CD8-positive, alpha-beta memory T cell (primary cell): ENCODE measurements at places on chromosomes 13 and 19. TPM values are rescaled to one million over a fixed set of nuclear protein-coding genes. Genes with fewer than 3 reads are reported as not detected.

The LILRA5 gene
- not detected for total RNA-seq

- no peak for DNase-seq
Measured at GRCh38 chr13:80469105-80469852, 128.4 kb upstream of the SPRY2 start.

DNA sequence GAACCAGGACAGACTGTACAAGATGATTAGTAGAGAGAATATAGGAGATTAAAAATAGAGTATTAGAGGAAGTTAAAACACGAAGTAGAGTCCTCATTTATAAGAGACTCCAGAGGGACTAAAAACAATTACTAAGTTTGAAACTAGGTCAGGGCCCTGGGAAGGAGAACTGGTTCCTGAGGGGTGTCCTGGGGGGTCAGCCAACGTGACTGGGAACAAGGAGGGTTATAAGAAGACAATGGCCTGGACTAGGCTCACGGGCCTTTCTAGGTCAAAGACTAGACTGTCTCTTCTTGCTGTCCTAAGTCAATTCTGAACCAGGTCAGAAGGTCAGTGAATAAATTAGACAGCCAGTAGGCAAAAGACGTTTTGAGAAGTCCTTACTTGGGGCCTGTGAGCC is 165.3 kb downstream of the IER2 start:
- DNase-seq, result no peak

DNA sequence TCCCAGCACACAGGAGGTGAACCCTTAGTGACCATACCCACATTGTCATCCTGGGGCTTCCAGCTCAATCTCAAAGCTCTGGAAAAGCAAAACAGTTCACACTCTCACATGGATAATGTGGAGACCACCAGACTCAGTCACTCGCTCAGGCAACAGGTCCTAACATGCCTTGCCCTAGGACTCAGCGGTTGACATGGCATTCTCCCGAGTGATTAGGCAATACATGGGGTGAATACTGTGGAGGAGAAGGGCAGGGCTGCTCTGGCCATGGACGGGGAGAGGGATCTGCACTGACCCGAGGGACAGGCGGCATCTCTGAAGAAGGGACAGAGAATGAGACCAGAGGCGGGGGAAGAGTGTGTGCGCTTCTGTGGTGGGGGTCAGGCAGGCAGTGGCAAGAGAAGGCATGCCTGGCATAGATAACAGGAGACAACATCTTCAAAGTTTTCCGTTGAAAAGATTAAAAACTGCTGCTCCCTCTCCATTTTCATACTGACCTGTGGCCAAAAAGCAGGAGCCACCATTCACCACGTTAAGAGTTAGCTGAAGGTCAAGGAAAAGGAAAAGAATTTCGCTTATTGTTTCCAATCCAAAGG is 44.5 kb upstream of the EPHX3 start:
- DNase-seq, result no peak

DNA sequence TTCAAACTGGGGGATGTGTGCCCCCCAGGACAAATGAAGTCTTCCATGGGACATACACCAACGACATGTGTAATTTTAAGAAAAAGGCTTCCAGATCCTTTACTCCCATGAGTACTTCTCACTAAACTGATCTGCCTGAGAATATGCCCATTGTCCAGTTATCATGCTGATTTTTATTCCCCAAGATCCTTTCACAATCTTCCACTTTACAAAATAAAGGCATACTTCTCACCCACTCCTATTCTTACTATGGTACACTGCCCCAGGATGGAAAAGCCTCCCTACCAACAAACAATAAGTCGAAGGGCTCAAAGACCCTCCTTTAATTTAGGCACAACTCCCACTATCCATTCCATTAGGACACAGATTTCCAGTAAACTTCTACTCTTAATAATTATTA is 3.5 kb downstream of the SPART start:
- DNase-seq, result no peak

The PGPEP1 gene
- total RNA-seq, result 27.7 TPM

The NXNL1 gene
- total RNA-seq, result not detected

The ZNF600 gene
- 20.8 TPM for total RNA-seq

DNA sequence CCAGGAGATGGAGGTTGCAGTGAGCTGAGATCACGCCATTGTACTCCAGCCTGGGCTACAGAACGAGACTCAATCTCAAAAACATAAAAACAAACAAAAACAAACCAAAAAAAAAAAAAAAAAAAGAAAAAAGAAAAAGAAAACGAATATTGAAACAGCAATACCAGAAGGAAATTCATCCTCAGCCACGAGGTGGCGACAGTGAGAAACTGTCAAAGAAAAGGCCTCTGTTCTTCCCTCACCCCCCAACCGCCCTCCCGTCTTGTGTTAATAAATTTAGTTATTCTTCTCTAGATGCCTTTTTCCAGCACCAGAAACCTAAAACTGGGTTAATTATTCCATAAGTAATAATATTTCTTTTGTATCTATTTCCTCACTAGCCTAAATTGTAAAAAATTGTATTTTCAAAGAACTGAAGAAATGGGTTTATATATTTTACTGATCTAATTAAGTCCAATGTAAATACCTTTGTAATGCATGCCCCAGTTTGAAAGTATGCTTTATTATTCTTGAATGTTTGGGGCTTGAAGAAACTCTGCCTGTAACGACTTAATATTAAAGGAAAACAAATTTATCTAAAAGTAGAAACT is 38.6 kb downstream of the LIG4 start:
- no peak for DNase-seq

DNA sequence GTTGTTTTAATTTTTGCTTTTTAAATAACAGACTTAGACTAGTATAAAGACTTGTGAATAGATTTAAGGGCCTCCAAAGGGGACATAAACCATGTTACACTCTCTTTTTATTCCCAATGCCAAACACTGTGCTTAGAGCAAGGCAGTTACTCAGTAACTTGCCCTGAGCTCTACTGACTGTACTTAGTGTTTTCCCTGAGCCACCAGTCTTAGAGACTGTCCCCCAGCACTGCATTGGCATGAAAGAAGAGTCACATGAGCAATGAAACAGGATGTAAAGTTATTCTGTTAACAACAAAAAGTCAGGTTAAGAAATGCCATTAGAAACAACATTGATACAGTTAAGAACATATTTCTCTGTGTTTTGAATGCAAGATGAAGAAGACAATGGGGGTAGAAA is 187.9 kb downstream of the TBC1D4 start:
- no peak for DNase-seq

- no peak for DNase-seq
Measured at GRCh38 chr13:33742321-33742720, 75.6 kb upstream of the RFC3 start.

The KASH5 gene
- total RNA-seq, result not detected

The PSG7 gene
- total RNA-seq, result not detected

DNA sequence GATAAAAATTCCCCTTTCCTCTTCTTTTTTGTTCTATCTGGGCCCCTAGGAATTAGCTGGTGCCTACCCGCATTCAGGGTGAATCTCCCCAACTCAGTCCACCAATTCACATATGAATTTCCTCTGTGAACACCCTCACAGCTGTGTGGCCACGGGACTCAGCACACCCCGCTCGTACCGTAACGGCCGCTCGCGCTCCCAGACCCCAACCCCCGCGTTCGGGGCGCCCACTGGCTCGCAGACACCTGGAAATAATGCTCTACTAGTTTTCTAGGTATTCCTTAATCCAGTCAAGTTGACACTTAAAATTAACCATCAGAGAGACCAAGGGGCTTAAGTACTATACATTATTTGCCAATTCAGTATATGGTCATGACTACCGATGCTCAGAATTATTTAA is 1702.1 kb upstream of the PCDH20 start:
- DNase-seq, result no peak

DNA sequence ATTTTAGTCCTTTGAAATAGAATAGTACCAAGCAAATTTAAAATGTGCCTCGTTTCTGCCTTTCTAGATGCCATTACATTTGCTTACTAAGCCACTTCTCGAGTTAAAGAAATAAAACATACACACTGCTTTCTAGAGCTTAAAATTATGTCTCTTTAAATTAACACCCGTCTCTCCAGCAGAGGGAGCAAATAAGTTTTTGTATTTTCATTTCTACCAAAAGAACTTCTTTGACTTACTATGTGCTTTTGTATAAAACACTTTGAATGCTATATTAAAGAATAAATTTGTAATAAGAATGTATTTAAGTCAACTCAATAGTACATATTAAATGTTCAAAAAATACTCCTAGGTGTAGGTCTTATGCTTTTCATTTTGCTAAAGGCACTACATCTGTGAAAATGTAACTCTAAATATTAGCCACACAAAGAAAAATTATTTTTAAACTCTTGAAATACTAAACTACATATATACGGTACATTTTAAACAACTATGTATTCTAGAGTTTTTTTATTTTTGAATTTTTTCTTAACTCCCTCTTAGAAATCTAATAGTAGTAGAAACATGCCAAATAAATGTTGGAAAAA is 269.3 kb upstream of the MIR17HG start:
- no peak for DNase-seq

DNA sequence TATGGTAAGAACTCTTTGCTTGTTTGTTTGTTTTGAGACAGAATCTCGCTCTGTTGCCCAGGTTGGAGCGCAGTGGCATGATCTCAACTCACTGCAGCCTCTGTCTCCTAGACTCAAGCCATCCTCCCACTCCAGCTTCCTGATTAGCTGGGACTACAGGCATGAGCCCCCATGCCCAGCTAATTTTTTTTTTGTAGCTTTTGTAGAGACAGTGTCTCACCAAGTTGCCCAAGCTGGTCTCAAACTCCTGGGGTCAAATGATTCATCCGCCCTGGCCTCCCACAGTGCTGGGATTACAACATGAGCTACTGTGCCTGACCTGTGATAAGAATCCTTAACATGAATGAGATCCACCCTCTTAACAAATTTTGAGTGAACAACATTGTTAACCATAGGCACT is 183.9 kb upstream of the TSHZ3 start:
- DNase-seq, result no peak

The ZNF653 gene
- total RNA-seq, result 12.6 TPM

The KLHL1 gene
- not detected for total RNA-seq

GRCh38 chr19:29478578-29479565 is 46.9 kb upstream of the VSTM2B start:
- DNase-seq, result no peak

DNA sequence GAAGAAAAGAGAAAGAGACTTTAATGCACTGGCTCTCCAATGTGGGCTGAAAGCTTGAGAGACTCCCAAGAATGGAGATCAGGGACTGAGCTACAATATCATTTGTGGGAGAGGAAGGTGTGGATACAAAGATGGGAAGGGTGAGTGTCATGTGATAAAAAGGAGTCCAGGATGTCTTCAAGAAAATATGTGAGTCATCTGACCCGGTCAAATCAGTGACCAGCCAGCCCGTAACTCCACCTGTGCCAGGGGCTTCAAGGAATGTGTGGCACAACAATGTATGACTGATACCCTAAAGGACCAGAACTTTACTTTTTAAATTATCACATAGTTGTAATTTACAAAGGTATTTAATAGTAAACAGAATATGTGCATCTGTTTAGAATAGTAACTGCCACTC is 97.2 kb downstream of the DOCK9 start:
- no peak for DNase-seq

The ZNF345 gene
- total RNA-seq, result 4.9 TPM

DNA sequence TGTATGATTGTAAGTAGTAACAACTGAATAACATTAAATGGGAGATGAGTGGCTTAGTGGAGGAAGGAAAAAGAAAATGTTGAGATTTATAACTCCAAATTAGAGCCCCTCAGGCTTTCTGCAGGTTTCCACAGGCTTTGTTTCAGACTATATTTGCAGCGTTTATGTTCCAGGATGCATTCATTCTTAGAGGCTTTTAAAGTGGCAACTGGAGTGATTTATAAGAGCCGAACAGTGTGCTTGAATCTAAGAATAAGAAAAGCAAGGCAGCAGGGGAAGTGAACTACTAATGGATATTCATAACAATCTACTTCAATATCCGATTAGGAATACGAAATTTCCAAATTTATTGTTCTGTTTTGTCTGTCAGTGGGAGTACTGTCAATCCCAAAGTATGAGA is 91.0 kb downstream of the UFM1 start:
- no peak for DNase-seq

The ETV2 gene
- 1.2 TPM for total RNA-seq

The PROZ gene
- total RNA-seq, result not detected

The TEX101 gene
- total RNA-seq, result not detected

The ADAMTSL5 gene
- total RNA-seq, result 2.3 TPM

The TMEM255B gene
- total RNA-seq, result 0.57 TPM

The MAP4K1 gene
- total RNA-seq, result 162 TPM
